Hindlimb muscle (tissue), 1 donor: ENCODE measurements at places on chromosomes 7 and 10.

DNA sequence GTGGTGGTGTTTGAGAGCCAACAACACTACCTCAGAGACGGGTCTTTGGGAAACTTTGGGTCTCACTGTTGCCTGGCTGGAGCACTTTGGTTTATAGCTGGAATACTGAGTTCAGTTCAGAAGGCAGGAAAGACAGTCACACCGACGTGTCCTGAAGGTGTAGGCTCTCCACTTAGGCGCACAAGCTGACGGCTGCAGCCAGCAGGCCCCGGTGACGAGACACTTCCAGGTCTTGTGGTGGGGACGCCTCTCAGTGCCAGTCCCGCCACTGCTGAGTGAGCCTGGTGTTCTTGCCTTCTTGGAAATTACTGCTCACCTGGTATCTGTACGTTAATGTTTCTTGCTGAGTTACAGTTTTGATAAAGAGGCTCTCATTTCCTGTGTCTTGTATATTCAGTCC is 74.0 kb downstream of the WDR37 start:
- no peak for DNase-seq

DNA sequence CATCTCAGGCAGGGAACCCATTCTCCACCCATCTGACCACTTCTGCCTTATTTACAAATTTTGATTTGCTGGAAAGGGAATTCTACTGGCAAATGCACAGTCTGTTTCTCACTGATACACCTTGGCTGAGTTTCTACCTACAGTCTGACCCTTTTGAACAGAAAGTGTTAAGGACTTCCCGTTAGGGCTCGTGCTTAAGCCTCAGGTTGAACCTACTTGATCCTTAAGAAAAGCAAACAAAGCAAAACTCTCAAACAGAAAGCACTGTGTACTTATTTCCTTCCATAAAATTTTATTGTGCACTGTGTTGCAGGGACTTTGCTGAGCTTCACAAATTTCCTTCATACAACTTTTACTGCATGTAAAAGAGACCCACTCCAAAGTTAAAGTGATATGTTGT is 367.8 kb downstream of the NRG3 start:
- DNase-seq, result no peak

GRCh38 chr10:22252224-22252800 is 34.5 kb upstream of the EBLN1 start:
- DNase-seq, result peak; percentile 82

GRCh38 chr7:28408960-28409715 is 3.2 kb upstream of the CREB5 start:
- DNase-seq, result peak; percentile 96

GRCh38 chr7:113402005-113402404 is 283.7 kb upstream of the SMIM30 start:
- no peak for DNase-seq

GRCh38 chr7:70354409-70355169 is 756.3 kb downstream of the AUTS2 start:
- DNase-seq, result no peak

- DNase-seq, result no peak
Measured at GRCh38 chr10:49254150-49254549, 44.8 kb upstream of the C10orf71 start.

GRCh38 chr10:71767420-71768035 is 5.8 kb downstream of the VSIR start:
- no peak for DNase-seq
